Left cardiac atrium (tissue), 4 donors: ENCODE measurements at places on chromosomes 6 and 20.

DNA sequence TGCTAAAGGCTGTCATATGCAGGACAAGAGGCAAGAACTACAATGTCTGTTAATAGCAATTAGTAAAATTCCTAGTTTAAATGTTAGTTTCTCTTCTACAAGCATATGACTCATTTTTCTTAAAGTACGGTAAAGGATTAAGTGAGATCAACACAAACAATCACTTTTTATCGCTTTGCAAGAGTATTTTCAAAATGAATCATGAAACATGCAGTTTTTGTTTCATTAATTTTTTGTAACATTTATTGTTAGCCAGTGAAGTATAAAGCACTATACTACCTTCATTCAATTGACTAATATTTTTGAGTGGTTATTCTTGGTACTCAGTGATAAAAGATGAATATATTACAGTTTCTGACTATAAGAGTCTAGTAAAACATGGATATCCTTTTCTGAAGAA is 138.6 kb downstream of the AHI1 start:
- DNase-seq, result no peak

DNA sequence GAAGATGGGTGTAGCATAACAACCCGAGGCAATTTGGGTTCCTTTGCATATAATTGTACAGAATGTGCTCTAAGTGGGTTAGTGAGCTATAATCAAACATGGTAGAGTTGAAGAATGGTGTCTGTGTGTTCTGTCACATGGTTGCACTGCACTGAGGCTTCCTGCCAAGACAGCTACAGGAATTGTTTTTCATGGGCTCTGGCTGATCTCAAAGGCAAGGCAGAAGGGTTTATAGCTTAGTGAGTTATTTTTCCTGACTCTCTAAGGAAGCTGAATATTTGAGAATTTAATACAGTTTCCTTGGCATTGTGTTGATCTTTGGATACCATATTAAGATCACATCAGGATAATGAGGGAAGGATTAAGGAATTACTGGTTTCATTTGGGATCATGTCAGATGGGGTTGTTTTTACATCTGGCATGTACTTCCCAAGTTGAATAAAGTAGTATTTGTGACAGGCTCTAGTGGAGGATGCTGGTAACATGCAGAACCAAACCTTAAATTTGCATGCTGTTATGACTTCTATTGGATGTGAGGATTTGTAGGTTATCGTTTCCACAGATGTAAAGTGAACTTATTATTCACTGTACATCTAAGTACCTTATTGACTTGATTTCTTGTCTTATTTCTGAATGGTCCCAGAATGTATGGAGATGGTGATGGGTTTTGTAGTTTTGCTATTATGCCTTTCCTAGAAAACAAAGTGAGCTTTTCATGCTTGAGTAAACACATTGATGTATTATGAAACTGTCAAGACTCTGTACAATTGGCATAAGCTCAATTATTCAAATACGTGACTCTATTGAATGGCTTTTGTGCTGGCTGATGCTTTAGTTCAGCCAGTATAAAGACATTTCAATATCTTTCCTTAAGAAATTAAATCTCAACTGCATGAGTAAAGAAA is 43.3 kb downstream of the LRRC1 start:
- no peak for DNase-seq

GRCh38 chr6:15734118-15734897 is 71.5 kb upstream of the DTNBP1 start:
- DNase-seq, result no peak

DNA sequence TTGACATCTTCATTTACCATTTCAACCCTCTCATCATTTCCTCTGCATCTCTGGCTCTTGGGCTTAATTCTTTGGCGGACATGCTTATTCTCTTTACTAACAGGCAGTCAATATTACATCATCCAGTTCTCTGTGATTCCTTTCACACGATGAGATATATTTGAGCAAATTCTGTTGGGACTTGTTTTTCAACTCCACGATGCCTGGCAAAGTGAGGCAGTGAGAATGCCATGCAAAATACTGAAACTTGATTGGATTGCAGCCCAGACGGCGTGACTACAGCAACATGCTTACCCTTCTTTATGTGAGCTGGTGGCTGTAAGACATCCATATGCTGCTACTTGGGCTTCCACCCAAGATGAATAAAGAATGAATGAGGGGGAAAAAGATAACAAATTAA is 101.7 kb upstream of the SPACA1 start:
- no peak for DNase-seq

DNA sequence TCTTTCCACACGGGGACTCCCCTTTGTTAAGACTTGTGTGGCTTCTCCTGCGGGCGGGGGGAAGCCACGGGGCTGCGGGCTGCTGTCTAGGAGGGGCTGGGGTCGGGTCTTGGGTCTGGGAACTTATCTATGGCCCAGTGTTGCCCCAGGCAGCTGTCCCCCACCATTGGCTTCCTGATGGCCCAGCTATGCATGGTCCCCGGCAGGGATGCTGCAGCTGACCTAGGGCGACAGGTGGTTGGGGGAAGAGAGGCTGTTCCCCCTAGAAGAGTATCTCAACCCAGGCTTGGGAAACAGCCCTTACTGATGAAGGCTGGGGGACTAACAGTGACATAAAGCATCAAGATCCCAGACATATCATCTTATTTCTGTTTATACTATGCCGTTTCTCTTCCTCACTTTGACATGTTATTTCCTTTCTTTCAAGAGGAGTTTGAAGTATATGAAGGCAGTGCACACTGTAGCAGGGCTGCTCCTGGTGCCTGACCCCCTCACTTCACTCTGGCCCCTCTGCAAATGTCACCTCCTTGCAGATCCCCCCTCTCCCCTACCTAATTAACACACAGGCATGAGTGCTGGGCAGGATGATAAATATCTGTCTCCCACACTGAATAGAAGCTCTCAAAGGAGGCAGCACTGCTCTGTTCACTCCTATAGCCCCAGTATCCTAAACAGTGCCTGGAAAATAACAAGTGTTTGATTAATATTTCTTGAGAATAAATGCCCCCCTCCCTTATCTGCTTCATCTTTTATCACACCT is 87.0 kb downstream of the HIVEP2 start:
- no peak for DNase-seq

GRCh38 chr6:35328108-35328723 is 14.1 kb upstream of the PPARD start:
- DNase-seq, result no peak

DNA sequence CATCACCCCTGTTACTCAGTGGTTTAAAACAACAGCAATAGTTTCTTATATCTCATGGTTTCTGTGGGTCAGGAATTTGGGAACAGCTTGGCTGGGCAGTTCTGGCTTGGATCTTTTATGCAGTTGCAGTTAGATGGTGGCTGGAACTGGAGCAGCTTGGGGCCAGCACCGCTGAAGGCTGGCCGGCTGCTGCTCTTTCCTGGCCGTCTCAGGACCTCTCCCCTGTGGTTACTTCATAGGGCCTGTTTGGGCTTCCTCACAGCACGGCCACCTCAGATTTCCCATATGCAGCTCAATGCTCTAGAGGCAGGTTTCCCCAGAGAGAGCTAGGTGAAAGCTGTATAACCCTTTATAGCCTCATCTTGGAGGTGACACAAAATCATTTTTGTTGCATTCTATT is 15.6 kb downstream of the PKIG start:
- DNase-seq, result no peak

DNA sequence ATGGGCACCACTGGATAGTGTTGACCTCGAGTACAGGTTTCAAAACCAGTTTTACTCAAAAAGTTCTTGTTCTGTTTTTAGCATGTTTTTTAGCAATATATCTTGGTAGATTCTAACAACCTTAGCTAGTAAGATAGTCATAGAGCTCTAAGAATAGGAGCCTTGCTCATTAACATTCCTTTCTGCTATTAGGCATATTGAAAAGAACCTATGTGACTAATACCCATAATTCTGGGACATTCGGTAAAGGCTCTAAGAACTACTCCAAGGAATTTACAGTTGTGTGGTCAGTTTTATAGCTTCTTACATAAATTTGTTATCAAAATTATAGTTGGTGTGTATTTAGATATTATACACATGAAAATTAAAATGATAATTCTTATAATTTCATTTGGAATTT is 11.6 kb downstream of the SLC9A8 start:
- no peak for DNase-seq

DNA sequence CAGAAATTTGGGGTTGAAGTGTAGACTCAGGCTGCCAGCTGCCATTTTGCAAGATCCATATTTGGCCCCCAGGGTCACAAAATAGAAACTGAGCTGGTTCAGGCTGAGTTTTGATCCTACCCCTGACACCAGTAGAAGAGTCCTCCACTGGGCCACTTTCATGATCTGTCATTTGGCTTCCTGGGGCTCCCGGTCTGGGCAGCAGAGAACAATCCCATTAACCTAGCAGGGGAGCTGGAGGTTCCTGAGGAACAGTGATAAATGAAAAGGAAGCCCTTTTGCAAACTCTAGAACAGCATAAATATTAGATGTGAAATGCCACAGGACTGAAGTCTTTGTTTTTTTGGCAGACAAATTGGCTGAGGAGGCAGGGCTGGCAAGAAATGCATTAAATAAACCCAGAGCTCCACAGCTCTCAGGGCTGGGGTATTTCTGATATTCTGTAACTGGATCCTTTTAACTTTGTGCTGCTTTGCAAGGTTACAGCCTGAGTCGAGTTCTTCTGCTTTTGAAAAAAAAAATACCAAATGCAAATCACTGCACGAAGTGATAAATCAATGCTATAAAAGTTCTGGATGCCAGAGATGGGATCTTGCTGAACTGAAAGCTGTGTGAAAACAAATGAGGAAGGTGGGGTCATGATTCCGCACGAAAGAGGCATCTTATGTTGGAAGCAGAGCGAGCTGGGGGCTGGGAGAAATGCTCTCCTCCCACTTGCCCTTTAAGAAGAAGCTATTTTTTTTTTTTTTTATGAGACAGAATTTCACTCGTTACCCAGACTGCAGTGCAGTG is 64.4 kb downstream of the SULF2 start:
- DNase-seq, result no peak
